ENCODE measurements at places on chromosomes 7 and 10.
A peak's percentile ranks its signal among the peaks of the same experiment; 100 is the strongest.

DNA sequence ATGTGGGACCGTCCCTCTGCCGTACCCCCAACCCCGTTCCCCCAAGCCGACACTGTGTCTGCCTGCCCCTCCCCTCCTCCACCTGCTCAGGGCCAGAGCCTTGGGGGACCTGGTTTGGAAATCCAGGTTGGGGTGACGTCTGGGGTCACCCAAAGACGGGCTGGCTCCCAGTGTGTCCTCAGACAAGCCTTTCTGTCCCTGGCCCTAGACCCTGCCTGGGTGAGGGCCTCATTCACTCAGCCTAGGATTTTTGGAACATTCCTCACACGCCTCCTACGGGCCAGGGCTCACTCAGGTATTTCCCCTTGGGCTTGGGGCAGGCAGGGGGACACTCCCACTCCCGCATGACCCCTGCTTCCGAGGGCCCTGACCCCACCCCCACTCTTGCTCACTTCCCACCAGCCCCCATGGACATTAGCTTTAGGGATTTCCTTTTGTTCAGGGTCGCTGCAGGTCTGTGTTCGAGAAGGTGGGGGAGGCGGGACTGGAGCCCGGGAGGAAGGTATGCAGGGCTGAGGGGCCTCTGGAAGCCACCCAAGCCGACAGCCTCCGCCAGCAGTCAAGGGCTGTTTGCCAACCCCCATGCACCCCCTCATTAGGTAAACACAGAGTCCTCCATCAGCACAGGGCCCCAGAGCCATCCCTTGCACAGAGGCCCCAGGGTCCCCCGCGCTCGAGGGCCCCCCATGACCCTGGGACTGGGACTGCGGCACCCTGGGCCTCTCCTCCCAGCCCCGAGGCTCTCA, 35.1 kb downstream of the PDGFA start:
- DNase-seq: no peak

DNA sequence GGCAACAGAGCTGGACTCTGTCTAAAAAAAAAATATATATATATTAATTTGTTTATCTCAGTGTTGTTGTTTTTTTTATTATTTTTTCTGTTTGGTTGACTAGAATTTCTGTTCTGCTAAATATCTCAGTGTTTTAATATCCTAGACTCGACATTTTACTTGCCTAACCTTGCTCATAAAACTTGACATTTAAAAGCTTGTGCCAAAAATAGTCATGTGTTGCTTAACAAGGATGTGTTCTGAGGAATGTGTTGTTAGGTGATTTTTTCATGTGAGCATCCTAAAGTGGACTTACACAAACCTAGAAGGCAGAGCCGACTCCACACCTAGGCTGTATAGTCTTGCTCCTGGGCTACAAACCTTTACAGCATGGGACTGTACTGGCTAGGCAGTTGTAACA, 23.1 kb downstream of the NRBF2 start:
- no peak for DNase-seq

GRCh38 chr7:134712196-134712595, 65.5 kb downstream of the BPGM start:
- no peak for DNase-seq

GRCh38 chr10:27986821-27987220, 12.1 kb downstream of the ODAD2 start:
- no peak for DNase-seq

DNA sequence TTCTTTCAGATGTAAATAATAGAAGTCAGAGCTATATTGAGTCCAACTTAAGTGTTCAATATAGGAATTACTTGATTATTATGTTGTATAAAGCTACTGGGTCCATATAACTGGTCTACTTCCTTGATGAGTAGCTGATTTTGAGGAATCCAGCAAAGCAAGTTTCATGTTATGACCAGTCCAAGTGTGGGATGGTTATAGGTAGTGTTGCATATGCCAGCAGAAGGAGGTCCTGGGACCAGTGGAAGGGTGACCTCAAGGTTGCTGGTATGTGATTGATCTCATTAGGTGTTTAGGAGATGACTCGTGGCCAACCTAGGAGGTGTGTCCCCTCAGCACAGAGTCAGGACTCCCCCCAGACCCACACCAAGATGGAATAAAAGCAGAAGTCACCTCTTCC, 551.5 kb downstream of the KCNMA1 start:
- DNase-seq: no peak

GRCh38 chr7:92644406-92645113, 54.4 kb upstream of the FAM133B start:
- DNase-seq: no peak

GRCh38 chr10:1404323-1405260, 332.7 kb downstream of the ADARB2 start:
- no peak for DNase-seq

DNA sequence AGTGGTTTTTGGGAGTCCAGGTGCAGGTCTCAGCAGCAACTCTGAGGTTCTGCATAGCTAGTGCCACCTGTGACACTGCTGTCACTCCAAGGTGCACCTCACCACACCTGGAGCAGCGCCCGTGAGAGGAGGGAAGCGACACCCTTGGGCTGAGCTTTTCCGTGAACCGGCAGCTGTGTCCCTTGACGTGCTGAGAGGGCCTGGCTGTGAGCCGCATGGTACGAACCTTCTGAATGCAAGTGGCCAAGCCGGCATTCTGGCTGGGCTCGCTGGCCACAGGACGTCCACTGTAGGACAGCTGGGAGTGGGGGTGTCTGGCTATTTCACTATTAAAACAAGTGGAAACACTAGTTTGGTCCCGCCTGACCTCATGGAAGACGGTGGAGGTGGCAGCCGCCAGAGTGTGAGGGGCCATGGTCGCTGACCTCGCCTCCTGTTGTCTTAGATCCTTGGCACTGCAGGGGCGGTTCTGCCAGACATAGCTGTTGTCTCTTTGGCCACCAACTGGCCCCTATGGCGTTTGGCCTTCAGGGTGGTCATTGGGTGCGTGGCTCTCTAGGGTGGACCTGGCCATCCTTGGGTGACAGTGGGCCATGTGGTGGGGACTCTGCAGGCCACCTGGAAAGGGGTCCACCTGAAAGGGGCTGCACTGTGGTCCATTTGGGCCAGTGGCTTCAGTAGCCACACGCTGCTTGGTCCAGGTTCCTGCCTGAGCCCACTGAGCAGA, 12.9 kb downstream of the INPP5A start:
- DNase-seq: no peak

DNA sequence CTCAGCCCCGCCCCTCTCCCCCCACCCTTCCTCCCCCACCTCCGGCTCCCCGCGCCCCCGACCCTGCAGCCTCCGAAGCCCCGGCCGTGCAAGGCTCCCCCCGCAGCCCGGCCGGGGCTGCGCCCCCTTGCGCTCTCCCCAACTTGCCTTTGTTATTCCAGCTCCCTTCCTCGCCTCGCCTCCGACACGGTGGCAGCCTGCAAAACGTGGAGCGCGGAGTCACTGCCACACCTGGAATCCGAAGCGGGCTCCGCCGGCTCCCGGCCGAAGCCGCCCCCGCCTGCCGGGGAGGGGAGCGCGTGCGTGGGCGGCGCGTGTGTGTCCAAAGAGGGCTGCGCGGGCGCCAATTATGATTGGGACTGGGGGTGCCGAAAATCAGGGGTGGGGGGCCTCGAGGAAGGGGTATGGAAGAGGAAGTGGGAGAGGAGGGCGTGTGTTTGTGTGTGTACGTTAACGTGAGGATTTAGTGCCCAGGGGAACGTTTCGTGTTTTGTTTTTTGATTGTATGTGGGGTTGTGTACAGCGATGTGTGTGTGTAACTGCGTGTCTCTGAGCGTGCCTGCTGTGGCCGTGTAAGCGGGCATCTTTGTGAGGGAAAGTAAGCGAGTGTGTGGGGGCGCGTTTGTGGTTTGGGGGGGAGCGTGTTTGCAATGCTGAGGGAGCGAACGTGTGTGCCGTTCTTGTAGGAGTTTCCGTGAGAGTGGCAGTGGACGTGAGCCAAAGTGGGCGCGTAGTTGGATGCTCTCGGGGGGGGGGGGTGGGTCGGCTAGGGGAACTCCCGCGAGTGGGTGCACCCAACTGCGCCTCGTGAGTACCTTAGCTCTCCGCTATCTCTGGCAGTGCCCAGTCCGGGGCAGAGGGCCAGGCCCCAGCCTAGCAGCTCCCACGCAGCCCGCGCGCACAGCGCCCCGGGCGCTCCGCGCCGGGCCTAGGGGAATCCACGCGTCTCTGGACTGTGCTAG, 1.2 kb upstream of the ZMIZ1 start:
- peak; percentile 82 for DNase-seq

- peak; percentile 44 for DNase-seq
Observed at GRCh38 chr10:95560278-95561176, 644 bp downstream of the SORBS1 start.

DNA sequence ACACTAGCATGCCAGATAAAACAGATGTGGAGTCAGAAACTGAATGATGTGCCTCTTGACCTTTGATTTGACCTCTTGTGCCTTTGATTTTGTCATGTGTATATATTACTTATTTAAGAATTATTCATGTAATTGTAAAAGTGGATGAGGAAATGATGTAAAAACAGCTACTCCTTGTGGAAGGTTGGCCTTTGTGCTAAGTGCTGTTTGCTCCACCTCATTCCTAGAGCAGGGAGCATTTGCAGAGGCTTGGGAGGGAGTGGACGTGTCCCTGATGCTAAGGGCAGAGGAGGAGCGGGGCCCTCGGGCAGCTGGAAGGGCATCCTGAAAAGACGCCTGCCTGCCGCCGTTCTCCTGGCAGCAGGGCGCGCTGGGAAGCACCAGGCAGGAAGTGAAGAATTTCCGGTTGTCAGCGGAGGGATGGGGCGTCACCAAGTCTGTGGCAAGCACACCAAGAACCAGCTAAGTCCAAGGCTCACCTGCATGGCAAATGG, 197.6 kb upstream of the ZNF32 start:
- no peak for DNase-seq

- no peak for DNase-seq
Observed at GRCh38 chr7:44150466-44150832, 9.3 kb upstream of the MYL7 start.

DNA sequence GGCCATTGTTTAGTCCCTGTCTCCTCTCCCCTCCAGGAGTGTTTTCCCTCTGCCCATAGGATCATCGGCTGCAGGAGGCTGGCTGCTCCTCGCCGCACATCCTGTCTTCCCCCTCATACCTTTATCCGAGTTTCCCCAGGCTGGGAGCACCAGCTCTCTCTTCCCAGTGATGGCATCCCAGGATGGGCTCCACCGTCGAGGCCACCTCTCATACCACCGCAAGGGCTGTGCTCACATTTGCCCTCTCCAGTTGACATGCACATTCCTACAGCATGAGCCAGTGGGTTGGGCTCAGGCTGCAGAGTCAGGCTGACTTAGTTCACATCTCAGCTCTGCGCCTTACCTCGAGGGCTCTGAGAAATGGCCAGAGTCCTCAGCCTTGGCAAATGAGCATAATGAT, 12.1 kb downstream of the HKDC1 start:
- DNase-seq: no peak

DNA sequence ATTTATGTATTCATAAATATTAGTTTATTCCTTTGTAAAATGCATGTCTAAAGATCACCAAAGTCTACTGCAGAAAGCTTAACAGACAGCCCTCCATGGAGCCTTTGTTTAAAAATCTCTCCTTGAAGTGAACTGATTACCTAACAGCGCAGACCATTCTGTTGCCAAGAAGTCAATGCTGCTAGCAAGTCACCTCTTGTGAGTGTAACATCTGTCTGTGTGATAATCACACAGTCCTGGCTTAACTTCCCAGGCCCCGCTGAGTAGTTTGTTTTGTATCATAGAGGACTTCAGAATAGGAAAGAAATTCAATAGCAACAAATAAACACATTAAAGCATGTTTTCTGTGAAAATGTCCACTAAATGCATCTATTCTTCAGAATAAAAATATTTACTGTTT, 435.3 kb upstream of the IGFBP3 start:
- no peak for DNase-seq

GRCh38 chr10:78602201-78602932, 466.4 kb upstream of the ZMIZ1 start:
- no peak for DNase-seq

DNA sequence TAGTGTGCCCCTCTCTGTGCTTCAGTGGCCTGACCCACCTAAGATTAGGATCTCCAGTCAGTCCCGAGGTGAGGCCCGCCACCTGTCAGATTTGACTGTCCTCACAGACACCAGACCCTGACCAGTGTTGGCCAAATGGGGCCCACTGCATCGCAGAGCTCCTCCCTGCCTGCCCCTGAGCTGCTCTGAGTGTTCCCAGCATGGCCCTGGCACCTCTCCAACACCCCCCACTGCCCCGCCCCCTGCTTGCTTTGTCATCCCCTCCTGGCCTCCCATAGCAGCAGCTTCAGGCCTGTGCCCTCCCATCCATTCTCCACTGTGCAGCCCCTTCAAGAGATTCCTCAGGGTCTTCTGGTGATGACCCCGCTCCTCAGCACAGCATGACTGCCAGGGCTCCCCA, 67.6 kb downstream of the C10orf120 start:
- DNase-seq: peak; percentile 10

GRCh38 chr7:128434413-128435326, 21.0 kb upstream of the HILPDA start:
- DNase-seq: no peak

DNA sequence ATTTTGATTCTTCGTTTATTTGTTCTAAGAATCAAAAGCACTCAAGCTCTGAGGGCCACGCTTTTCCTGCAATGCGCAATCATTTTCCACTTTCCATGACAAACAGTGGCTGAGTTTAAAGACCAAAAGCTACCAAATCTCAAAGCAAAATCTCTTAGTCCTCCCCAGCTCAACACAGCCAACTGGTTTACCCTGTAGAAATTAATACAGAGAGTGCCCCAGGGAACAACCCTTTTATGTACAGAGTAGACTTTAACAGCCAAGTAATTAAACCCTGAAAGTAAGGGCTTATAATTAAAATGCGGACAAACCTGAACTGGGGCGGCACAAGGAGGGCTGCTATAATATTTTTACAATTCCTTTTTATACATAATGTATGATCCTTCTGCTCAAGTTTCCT, 53.2 kb downstream of the FAM53B start:
- DNase-seq: peak; percentile 27

DNA sequence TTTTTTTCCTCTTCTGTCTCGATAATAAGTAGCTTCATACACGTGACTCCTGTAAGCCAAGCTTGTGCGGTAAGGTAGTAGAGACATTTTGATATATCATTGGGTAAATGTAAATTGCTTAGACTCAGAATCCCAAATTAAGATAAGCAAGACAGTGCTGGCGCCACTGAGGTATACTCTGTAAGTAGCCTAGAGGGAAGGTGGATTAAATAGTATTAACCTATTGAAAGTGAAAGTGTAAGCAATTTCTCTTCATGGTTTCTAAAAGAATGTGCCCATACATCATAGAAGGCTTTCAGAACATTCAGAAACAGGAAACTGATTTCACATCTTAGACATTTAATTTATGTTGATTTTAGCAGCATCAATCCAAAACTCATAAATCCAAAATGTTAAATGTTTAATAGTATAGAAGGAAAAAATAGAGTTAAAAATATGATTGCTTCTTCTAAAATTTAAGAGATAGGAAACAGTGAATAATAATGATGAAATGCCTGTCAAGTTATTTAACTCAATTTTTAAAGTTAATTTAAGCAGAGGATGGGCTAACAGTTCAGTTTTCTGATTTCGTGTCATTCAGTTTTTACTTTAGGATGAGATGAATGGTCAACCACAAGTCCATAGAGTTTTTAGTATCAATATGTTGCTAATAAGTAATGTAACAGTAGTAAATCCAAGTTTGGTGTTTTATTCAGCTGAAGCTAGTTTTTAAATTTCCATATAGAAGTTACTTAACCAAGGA, 36.8 kb downstream of the LRRC72 start:
- DNase-seq: no peak
